ENCODE measurements at places on chromosomes 6 and 20. TPM values are rescaled to one million over a fixed set of nuclear protein-coding genes. Genes with fewer than 3 reads are reported as not detected.

- no peak for DNase-seq
- H3K4me3 ChIP-seq: no peak overlapping the region
- H3K27me3 ChIP-seq: no peaks in the 10 kb centered on the region
- H3K4me1 ChIP-seq: no peaks in the 10 kb centered on the region
Measured at GRCh38 chr20:32784369-32785080, 22.3 kb downstream of the DNMT3B start.

The MLN gene
- polyA plus RNA-seq: not detected

The GFRA4 gene
- polyA plus RNA-seq: not detected

DNA sequence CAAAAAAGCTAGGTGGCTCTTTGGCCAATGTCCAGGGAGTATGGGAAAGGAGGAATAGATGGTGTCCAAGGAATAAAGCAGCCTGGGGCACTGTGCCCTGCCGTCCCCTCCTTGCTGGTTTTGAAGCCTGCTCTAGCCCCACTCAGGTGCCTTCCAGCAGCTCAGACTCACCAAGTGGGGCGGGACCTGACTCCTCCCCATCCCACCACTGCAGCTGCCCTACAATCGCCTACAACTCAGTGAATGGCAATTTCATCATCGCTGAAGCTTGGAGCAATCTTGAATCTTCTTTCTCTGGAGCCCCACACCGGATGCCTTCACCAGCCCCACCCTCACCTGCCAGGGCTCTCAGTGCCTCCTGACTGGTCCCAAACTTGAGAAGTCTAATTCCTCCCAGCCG lies 56.4 kb upstream of the NXT1 start:
- no peaks in the 10 kb centered on the region for H3K27me3 ChIP-seq
- no peak overlapping the region for H3K4me3 ChIP-seq
- no peak overlapping the region for H3K27ac ChIP-seq
- H3K4me1 ChIP-seq: no peaks in the 10 kb centered on the region
- H3K36me3 ChIP-seq: no peaks in the 10 kb centered on the region
